ENCODE measurements at places on chromosomes 1 and 21. TPM values are rescaled to one million over a fixed set of nuclear protein-coding genes. Genes with fewer than 3 reads are reported as not detected.
A peak's percentile ranks its signal among the peaks of the same experiment; 100 is the strongest.

DNA sequence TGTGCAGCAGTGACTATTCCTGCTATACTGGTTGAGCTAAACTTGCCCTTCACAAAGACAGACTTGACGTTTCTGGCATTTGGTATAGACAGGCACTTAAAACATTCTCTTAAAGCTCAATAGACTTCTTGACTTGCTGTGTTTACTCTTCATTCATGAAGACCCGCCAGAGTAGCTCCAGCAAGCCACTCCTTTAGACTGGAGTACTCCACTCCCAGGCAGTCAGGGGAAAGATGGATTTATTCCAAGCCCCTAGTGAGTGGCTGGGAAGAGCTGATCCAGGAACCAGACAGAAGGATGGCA, 70.7 kb downstream of the EVA1C start:
- peaks cover 16% of the 10 kb centered on the region for H3K4me1 ChIP-seq
- no peaks in the 10 kb centered on the region for H3K36me3 ChIP-seq
- H3K27ac ChIP-seq: no peak overlapping the region
- no peak for DNase-seq

DNA sequence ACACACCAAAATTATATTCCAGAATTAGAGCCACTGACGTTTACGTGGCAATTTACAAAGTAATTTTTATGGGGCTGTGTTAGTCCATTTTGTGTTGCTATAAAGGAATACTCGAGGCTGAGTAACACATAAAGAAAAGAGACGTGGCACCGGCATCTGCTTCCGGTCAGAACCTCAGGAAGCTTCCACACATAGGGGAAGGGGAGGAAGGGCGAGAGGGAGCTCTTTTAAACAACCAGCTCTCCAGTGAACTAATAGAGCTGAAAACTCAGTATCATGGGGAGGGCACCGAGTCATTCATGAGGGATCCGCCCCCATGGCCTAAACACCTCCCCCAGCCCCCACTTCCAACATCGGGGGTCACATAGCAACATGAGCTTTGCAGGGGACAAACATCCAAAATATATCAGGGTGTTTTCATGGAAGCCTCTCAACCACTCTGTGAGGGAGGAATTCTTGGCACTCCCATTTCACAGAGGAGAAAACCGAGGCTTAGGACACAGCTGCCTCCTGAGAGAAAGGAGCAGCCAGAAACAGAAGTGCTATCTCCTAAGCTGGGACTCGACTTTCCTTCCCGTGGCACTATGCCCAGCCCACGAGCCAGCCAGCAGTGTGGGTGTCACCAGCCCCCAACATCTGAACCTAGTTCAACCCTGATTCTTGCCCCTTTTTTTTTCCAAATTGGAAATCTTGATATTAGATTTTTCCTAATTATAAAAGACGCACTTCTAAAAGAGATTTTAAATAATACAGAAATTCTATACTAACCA, 29.2 kb downstream of the MIS18A start:
- H3K36me3 ChIP-seq: no peaks in the 10 kb centered on the region
- H3K27ac ChIP-seq: no peak overlapping the region
- DNase-seq: no peak
- peaks cover 13% of the 10 kb centered on the region for H3K4me1 ChIP-seq
- H3K4me3 ChIP-seq: no peak overlapping the region
- H3K27me3 ChIP-seq: no peaks in the 10 kb centered on the region

DNA sequence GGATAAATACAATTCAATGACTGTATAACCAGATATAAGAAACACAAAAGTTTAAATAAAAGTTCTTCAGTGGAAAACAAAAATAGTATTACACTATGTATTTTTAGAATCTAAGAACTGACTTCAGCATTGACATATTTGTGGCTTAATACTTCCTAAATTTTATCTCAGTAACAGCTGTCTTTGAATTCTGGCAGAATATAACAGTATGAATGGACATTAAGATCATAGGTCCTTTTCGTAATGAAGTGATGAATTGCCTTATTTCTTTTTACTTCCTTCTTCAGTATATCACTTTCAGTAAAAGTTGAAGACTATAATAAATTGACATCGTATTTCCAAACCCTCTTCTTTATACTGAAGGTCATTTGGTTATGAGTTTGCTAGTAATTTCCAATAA, 1030.0 kb downstream of the MRPL39 start:
- H3K4me3 ChIP-seq: no peak overlapping the region
- no peak overlapping the region for H3K27ac ChIP-seq
- H3K27me3 ChIP-seq: no peaks in the 10 kb centered on the region

The BEST4 gene
- 0.21 TPM for total RNA-seq

GRCh38 chr1:178051071-178051470, 42.8 kb upstream of the RASAL2 start:
- H3K27me3 ChIP-seq: no peaks in the 10 kb centered on the region
- H3K27ac ChIP-seq: no peak overlapping the region
- no peaks in the 10 kb centered on the region for H3K36me3 ChIP-seq
- peak; percentile 62 for DNase-seq
- H3K4me3 ChIP-seq: no peak overlapping the region

- H3K36me3 ChIP-seq: no peaks in the 10 kb centered on the region
- H3K4me3 ChIP-seq: no peak overlapping the region
- no peak for DNase-seq
- H3K27me3 ChIP-seq: peaks cover 2% of the 10 kb centered on the region
These were observed 10.1 kb downstream of the JAM2 start for GRCh38 chr21:25649146-25649545.

The SLFNL1 gene
- total RNA-seq: 0.39 TPM

The VWA5B1 gene
- not detected for total RNA-seq

DNA sequence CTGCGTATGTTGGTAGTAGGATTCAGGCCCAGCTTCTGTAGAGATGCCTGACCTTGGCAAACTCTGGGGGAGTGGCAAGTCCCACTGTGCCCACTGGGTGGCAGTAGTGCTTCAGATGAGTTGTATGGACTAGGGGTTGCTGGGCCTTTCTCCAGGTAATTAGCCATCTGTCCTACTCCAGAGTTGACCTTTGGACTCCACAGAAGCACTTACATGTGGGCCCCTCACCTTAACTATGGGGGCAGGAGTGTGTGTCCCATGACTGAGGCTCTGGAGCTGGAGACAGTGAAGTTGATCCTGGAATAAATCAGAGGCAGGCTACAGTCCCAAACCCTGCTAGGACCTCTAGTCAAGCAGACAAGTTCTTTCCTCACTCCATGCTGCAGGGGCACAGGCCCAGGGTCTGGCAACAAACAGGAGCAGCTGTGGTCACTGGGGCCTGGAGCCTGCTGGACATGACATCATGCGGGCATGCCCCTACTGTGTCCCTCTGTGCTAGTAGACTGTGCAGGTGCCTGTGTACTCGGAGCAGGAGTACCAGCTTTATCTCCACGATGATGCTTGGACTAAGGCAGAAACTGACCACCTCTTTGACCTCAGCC, 4.6 kb downstream of the DMAP1 start:
- H3K36me3 ChIP-seq: peaks cover 4% of the 10 kb centered on the region
- no peak overlapping the region for H3K27ac ChIP-seq
- DNase-seq: peak; percentile 66
- no peaks in the 10 kb centered on the region for H3K27me3 ChIP-seq
- H3K4me1 ChIP-seq: peaks cover 8% of the 10 kb centered on the region

DNA sequence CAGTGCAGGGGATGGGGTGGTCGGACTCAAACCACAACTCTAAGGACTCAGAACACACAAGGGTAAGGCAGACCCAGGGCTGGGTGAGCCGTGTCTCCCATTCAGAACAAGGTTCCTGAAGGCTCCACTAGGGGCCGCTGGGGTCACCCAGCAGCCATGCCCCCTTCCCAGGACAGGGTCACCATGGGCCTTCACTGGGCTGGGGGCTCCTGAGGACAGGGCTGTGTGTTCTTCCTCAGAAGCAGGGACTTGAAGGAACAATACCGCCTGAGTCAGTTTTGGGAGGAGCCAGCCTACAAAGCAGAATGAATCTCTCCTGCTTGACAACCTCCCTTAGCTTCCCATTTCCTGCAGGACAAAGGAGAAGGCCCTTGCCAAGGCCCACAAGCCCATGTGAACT, 15.4 kb downstream of the RIMS3 start:
- no peak overlapping the region for H3K27ac ChIP-seq
- no peak overlapping the region for H3K4me3 ChIP-seq
- H3K4me1 ChIP-seq: peaks cover 5% of the 10 kb centered on the region
- peaks cover 3% of the 10 kb centered on the region for H3K27me3 ChIP-seq
